ENCODE measurements at places on chromosomes 1 and 21.

GRCh38 chr21:38269576-38269936, 12.8 kb downstream of the KCNJ15 start:
- DNase-seq, result no peak

GRCh38 chr1:183289051-183289496, 103.0 kb downstream of the LAMC2 start:
- no peak for DNase-seq

GRCh38 chr1:72431810-72432209, 149.5 kb upstream of the NEGR1 start:
- DNase-seq, result no peak

DNA sequence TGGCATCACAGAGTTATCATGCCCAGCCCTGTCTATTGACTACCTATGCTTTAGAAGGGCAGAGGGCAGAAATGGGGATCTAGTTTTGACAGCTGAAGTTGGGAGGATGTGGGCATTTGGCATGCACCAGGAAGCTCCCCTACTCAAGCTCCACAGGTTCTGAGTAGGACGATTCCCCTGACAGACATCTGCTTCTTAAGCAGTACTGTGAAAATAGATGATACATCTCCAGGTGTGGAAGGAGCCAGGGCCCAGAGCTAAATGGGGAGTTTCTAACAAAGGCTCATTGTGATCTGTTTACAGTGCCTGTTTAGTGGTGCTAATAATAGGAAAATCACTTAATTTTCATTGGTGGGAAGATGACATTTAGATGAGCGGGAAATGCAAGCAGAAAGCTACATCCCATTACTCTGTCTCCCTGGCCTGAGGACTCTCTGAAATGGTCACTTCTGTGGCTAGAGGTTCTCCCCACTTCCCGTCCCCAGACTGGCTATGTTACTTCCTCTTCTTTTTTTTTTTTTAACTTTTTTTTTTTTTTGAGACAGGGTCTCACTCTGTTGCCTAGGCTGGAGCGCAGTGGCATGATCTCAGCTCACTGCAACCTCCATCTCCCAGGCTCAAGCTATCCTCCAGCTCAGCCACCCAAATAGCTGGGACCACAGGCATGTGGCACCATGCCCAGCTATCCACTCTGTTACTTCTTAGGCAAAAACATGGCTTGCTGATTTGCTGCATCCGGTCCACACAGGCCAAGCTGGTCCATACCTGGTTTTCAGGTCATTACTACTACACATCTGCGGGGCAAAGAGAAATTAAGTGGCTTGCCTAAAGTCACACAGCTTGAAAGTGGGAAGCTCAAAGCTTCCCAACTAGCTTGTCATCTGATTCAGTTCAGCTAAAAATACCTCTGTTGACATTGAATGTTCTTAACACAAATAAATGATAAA, 23.2 kb upstream of the CNIH3 start:
- no peak for DNase-seq

DNA sequence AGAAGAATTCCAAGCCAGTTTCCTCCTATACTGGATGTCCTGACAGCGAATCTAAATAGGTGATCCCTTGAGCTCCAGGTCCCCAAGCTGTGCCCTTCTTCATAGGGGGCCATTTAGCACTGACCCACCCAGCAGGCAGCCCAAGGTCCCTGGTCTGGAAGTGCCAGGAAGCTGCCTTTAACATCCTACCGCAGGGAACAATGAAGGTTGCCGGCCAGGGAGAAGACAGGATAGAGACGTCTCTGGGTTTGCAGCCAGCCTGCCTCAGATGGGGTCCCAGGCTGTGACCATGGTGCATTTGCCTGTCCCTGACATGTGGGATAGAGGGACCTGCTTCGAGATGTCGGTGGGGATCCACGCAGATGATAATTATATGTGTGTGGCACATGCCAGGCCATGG, 2.7 kb upstream of the RIPK4 start:
- DNase-seq, result no peak

- DNase-seq, result no peak
These were observed 37.2 kb downstream of the ALG14 start for GRCh38 chr1:95035536-95035935.

DNA sequence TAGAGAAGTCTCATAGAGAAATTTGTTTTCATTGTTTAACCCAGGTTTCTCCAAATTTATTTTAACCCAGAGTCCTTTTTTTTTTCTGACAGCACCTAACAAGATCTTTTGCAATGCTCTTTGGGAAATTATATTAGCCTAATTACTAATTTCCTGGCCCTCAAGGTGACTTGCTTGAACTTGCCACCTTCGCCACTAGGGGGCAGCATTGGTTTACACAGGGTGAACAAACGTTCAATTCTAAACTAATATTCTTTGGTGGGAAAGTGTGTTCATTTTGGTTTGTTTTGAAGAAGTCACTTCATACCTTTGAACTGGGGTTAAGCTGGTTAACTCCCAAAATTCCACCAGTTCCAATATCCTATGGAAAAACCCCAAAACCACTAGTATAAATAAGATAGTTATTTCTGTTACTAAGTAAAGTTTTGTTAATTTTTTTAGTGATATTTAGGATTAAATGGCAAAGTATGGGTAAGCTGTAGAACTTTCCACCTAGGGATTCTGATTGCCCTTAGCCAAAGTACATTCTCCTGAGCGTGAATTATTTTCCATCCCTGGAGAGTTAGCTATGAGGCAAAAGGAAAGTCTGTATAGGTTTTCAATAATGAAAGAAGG, 13.0 kb downstream of the CCDC190 start:
- DNase-seq, result peak; percentile 68

DNA sequence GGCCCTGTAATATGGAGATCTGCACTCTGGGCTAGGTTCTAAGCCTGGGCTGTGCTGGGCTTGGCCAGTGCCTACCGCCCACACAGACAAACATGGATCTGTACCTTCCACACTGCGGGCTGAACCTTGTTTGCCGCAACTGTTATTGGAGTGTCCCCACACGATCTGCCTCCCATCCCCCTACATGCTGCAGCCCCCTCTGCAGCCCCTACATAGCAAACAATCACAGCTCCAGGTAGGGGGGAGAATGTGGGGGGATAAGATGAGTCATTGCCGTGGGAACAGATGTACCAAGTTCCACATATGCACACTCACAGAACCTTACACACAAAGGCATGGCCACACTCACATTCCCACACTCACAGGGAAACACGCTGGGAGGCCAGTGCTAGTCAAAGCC, 2.1 kb upstream of the HCRTR1 start:
- no peak for DNase-seq

Measured in H7 (cell line).